Erythroblast (primary cell): ENCODE measurements at places on chromosomes 3 and 15.

GRCh38 chr3:130853581-130853980, 40.3 kb upstream of the ATP2C1 start:
- peak; percentile 28 for DNase-seq

GRCh38 chr3:125959317-125960065, 9.5 kb upstream of the ROPN1B start:
- DNase-seq, result no peak

DNA sequence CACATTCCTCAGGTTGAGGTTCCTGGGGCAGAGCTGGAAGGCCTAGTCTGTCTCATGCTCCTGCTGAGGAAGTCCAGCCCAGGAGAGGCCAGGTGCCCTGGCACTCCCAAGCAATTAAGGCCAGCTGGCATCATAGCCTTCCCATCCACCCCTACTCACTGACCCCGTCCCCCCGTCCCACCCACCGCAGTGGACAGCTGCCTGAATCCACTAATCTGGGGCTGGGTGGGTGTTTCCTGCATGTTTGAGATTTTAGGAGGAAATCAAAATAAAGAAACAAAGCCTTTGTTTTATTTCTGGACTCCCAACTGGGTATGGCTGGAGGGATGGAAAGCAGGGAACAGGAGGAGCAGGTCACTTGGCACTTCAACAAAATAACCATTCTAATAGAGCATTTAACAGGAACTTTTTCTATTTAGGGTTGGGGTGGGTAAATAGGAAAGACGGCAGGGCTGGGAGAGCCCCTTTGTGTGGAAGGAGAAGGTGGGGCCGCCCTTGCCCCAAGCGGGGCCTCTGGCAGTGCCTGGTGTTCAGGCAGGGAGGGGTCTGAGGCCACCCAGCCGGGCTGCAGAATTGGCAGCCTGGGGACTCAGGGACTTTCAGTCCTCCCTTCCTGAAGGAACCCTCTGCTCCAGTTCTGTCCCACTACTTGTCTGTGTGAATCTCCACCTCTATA, 8.5 kb downstream of the MRAS start:
- no peak for DNase-seq

DNA sequence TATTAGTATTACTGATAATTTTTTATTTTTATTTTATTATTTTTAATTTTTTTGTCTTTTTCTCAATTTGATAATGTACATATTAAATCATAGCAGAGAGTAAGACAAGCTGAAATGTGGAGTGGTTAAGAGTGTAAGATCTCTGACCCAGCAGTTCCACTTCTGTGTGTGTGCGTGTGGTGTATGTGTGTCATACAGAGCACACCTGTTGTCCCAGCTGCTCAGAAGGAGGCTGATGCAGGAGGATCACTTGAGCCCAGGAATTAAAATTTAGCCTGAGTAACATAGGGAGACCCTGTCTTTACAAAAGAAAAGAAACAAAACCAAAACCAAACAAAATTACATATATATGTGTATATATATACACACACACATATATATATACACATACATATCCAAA, 1.4 kb upstream of the CIDEC start:
- DNase-seq, result no peak

DNA sequence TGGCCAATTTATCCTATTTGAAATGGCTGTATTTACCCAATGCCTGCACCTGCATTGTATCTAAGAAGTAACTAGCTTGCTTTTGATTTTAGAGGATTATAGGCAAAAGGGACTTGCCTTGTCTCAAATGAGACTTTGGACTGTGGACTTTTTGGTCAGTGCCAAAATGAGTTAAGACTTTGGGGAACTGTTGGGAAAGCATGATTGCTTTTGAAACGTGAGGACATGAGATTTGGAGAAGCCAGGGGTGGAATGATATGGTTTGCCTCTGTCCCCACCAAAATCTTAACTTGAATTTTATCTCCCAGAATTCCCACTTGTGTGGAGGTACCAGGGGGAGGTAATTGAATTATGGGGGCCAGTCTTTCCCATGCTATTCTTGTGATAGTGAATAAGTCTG, 1505.4 kb downstream of the SI start:
- no peak for DNase-seq

DNA sequence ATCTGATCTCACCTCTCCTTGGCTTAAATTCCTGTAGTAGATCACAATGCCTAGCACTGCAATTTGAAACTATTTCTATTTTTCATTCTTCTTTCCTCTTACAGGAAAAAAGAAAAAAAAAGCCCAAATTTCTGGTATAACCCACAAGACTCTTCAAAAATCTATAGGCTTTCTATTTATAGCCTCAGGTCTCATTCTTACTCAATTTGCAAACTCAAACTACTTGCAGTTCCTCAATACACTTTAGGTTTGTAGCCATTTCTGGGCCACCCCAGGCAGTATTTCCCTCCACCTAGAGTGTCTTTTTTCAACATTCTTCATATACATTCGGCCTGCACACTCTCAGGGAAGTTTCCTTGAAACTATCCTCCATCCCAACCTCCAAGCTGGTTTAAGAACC, 169.0 kb downstream of the TBC1D5 start:
- DNase-seq, result no peak
